ENCODE measurements at places on chromosomes 2 and 18.

- DNase-seq = no peak
Measured at GRCh38 chr2:41234093-41234492, 782.2 kb upstream of the SLC8A1 start.

DNA sequence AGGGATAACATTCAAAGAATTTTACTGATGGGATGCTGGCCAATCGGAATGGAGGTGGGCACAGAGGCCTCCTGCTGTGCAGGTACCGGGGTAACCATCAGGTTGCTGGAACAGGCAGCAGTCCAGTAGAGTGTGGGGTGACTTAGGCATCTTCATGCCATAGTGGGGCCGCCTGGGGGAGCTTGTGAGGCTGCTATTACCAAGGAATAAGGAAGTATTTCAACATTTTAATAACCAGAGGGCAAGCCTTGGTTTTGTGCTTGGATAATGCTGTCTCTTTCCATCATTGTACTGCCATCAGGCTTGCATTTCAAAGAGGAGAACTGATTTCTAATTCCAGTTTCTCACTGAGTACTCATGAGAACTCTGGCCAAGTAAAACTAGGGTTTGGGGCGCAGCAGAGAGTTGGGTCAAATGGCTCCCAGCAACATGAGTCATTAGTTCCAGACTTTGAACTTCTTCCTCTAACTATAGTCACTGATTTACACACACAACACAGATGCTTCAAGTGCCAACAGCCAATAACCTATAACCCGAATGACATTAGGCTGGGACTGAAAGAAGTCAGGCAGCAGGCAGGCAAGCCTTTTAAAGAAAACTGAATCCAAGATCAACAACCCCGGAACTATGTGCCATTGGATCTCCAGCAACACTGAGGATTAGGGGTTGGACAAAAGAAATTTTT is 56.1 kb upstream of the FHL2 start:
- DNase-seq = no peak

DNA sequence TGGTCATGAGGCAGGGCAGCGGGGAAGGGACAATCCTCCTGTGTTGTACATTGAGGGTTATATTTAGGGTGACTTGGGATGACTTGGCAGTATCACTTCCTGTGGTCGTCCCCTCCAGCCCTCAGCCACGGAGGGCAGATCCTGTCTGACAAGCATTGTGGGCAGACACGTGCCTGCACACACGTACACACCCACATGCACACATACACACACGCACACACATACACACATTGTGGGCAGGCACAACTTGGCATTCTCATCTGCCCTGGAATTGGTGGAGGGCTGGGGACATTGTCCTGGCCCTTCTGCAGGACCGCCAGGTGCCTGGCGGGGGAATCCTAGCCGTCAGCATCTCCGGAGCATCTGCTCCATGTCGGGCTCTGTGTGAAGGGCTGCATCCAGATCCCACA is 47.6 kb downstream of the ODC1 start:
- no peak for DNase-seq

GRCh38 chr2:231521443-231521842 is 8.8 kb downstream of the NMUR1 start:
- no peak for DNase-seq

- no peak for DNase-seq
Measured at GRCh38 chr2:215712219-215712868, 276.5 kb upstream of the FN1 start.

DNA sequence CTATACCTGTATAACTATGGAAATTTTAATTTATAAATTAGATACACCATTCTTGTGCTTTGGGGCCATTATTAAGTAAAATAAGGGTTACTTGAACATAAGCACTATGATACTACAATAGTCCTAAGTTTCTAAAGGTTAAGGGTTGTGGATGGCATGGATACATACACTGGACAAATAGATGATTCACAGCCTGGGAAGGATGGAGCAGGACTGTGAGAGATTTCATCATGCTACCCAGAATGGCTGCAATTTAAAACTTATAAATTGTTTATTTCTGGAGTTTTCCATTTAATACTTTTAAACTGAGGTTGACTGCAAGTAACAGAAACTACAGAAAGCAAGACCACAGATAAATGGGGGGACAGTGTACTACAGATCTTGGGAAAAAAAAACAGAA is 295.8 kb upstream of the ZNF804A start:
- DNase-seq = no peak

GRCh38 chr2:146978577-146979555 is 866.0 kb upstream of the ACVR2A start:
- no peak for DNase-seq

DNA sequence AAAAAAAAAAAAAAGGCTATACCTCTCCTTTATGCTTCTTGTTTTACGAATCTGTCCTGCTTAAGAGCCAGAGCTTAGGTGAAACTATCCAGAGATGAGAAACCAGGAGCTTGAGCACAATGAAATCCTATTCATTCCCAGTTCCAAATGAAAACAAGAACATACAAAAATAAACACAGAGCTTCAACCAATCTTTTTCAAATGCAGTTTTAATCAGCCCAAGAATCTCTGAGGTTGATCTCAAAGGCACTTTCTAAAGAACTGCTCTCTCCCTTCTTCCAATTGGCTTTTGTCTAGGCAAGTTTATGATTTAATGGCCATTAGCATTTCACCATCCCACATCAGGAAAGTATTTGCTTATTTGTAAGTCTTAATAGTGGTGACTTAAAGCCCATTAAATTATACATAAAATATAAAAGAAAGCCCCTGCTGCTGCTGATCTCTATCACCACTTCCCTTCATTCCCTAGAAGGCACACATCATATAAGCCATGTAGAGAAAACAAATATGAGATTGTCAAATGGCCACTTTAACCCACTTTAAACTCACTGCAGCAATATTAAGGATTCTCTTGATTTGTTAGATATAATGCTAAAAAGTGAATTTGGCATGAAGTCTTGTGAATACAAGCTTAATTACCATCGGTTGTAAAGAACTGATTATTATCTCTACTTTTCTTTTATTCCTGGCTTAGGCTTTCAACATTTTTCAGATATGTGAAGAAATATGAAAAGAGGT is 29.3 kb upstream of the SCN9A start:
- DNase-seq = no peak

Data from mesothelial cell of epicardium (in vitro differentiated cells).